ENCODE measurements at places on chromosomes 6 and 20.

DNA sequence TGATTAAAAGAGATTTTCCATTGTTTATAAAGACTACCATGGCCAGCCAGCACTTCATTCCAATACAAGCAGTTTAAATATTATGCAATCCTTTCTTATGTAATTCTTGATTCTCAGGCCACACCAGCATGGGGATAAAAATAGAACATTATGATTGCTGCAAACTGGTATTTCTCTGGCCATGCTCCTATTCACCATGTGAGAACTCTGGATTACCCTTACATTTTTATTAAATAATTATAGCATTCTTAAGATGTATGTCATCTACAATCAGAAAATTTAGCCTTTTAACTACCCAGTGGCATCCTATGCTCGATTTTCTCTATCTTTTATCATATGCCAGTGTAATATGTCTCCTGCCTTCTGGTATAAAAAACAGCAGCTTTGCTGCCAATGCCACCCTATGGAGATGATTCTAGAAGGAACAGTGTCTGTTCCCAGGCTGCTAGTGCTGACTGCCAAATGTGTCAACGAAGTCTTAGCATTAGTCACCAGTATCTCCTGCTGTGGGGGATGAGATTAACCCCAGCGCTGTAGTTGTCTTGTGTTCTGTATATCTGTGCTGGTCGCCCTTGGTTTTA is 501.4 kb downstream of the BCKDHB start:
- DNase-seq: no peak

GRCh38 chr20:17438436-17439039 is 92.6 kb downstream of the BFSP1 start:
- DNase-seq: no peak

DNA sequence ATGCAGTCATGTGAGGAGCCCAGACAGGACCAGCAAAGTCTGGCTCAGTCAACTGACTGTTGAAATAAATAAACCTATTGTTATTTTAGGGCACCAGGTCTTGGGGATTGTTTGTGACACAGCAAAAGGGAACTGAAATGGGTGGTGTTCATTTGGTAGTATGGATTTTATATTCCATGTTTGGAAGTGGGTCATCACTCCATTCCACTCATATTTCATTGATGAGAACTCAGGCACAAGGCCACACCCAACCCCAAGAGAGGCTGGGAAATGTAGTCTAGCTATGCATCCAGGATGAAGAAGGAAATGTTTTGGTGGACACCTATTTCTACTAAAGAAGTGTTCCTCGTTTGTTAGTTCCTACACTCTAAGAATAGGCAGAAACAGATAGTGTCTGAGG is 64.9 kb upstream of the BTBD3 start:
- no peak for DNase-seq

DNA sequence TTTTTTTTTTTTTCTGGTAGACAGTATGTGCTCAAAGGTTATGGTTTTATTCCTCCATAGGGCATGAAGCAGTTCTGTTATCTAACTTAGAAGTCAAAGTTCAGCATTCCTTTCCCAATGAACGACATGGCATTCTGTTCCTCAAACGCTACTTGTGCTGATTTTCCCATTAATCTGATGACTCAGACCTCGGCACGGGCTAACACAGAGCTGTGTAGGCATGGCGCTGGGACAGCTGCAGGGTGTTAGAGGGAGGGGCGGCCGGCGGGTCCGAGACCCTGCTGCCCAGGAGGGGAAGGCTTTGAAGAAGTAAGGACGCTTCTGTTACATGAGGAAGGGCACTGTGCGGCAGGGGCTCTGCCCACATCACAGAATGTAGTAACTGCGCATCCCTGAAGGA is 93.6 kb upstream of the AGPAT4 start:
- no peak for DNase-seq

DNA sequence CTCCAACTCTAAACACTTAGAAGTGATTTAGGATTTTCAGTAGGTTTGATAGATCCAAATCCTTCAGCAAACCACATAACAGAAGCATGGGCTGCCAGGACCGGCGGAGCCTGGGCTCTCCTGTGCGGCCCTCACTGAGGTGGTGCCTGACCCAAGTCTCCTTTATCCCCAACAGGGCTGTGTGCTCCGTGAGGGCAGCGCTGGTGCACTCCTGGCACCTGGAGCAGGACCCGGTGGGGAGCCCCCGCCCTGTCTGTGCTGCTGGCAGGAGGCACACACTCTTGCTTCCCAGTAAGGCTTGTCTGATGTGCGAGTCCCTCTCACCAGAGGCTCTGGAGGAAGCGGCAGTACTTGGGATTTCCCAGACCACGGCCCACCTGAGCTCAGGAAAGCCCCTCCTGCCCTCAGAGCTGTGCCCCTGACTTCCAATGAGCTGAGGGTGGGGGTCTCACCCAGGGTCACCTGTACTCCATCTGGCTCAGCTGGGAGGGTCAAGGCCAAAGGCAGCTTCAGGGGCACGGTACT is 56.2 kb downstream of the PYGB start:
- no peak for DNase-seq

- DNase-seq: no peak
These were observed 13.0 kb downstream of the C6orf163 start for GRCh38 chr6:87357479-87358196.

DNA sequence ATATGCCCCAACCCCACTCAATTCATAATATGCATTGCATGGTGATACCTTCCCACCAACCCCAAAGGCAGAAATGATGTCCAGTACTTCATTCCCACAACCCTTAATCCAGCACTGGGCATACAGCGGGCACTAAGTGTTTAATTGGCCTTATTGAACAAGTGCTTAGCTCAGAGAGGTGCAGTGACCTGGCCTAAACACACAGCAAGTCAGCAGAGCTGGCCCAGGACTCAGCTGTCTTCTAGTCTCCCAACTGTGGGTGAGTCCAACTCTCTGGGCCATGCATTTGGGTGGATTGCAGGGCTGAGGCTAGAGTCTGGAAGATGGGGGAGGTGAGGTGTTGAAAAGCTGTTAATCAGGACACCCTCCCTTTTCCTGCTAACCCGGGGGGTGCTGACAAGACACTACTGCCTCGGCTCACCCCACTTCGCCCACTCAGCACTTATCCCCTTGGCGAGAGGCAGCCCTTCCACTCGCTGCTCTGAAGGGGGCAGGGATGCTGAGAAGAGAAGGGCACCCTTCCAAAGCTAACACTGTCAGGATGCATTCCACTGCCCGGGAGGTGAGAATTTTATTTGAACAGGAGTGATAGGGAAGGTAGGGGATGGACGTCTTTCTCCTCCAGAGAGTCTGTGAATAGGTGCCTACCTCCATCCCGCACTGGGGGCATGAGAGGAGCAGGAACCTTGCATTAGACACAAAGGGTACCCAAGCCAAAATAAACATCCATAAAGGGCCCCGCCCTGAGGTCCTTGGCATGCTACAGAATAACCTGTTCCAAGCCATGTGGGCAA is 14.2 kb downstream of the KCNK5 start:
- no peak for DNase-seq

GRCh38 chr6:1387876-1388629 is 1.3 kb upstream of the FOXF2 start:
- no peak for DNase-seq

DNA sequence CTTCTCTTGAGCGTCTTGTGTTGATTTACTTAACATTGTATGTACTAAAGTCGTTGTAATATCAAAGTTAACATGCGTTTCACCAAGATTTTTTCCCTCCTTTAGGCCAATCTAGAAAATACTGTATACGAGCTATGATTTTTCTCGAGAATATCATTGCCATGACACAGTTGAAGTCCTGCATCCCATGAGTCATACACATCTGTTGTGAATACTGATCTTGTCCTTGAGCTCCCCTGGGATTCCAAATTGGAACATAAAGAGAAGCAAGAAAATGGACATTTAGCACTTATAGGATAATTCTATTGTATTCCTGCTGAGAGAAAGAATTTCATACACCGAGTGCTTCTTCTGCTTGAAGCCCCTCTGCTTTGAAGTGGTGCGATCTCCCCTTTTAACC is 109.6 kb downstream of the SLC35B3 start:
- DNase-seq: no peak

- no peak for DNase-seq
These were observed at the start of gene CHRNA4 for GRCh38 chr20:63360850-63361518. TSS of gene CHRNA4 (minus strand) at chr20:63361349. CDS start at chr20:63361165, 184 bp downstream.

DNA sequence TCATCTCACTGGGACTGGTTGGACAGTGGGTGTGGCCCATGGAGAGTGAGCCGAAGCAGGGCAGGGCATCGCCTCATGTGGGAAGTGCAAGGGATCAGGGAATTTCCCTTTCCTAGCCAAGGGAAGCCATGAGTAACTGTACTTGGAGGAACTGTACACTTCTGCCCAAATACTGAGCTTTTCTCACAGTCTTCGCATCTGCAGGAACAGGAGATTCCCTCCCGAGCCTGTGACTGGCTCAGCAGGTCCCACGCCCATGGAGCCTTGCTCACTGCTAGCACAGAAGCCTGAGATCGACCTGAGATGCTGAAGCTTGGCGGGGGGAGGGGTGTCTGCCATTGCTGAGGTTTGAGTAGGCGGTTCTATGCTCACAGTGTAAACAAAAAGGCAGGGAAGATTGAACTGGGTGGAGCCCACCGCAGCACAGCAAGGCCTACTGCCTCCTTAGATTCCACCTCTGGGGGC is 10.4 kb upstream of the CALHM5 start:
- DNase-seq: no peak

DNA sequence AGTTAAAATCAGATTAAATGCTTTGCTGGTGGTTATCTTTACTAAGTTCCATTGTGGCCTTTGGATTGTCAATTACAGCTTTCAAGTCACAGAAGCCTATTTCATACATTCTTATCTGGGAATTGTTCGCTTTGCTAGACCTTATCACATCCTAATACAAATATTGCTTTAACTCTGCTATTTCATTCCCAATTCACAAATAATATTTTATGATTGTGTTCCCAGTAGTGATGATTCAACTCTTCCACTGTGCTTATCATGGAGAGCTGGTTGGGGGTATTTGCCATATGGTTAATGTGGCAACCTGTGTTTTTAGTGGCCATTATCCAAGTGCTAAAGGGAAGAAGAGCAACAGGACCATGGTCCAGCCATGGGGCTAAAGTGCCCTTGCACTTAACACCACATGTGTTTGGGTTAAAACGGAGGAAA is 72.9 kb upstream of the GLP1R start:
- no peak for DNase-seq

DNA sequence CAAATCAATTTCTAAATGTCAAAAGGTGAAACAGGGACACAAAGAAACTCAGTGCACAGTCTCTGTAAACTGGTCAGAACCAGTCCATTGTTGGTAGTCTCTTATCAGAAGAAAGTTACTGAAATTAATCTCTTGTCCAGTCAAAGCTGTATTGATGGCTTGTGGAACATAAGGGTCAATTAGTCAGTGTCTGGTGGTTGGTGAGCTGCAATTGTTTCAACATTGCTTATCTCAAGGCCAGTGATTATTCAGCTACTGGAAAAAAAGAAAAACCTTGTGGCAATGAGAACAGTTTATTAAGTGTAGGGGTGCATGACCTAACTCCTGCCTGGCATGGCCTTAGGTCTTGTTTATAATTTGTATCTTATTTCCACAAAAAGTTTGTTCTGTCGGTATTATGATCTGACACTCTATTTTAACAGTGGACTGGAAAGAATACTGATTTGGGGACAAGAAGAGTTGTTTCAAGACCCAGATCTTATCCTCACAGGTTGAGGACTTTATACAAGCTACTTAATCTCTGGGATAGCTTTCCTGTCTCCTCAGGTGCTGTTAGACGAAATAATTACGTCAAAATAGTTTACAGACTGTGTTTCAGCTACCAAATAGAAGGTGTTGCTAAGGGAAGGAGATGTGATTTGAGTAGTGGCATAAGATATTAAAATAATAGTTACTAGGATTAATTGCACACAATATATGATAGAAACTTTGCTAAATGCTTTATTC is 520.0 kb upstream of the IRAK1BP1 start:
- DNase-seq: no peak

GRCh38 chr20:47773371-47773786 is 11.9 kb downstream of the SULF2 start:
- DNase-seq: no peak

DNA sequence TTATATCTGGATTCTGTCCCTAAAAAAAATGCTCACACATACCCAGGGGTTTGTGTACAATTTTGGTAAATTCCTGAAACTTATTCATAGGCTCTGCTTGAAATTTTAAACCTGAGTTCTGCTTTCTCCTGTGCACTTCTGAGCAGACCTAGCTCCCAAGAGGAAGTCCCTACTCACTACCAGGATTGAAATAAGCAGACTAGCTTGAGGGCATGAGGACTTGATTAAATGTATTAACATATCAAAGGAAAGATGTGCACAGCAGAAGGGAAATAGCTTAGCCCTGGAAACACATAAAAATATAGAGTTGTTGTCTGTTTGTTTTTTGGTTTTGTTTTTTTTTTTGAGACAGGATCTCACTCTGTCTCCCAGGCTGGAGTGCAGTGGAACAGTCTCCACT is 151.8 kb upstream of the PLCB4 start:
- no peak for DNase-seq

- no peak for DNase-seq
These were observed 239.1 kb upstream of the CEP162 start for GRCh38 chr6:84466511-84466910.

DNA sequence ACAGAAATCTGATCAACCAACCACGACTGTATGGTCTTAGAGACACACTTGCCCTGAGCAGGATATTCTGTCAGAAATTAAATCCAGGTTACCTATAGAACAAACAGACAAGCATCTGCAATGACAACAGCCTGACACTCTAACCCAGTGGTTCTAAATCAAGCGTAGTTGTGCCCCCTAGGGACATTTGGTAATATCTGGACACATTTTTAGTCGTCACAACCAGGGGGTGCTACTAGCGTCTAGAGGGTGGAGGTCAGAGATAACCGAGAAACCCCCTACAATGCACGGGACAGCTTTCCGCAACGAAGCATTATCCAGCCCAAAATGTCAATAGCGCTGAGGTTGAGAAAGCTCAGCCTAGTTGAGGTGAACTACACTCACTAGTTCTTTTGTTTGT is 32.3 kb downstream of the ID4 start:
- no peak for DNase-seq

GRCh38 chr6:64280569-64280968 is 645.0 kb downstream of the PHF3 start:
- no peak for DNase-seq

- no peak for DNase-seq
These were observed 53.8 kb downstream of the PCNA start for GRCh38 chr20:5065879-5066383.

- DNase-seq: no peak
These were observed 262.2 kb downstream of the TAF4 start for GRCh38 chr20:61803416-61803914.

GRCh38 chr6:2465336-2465735 is 219.9 kb upstream of the GMDS start:
- no peak for DNase-seq

- no peak for DNase-seq
These were observed 329.8 kb upstream of the SOX4 start for GRCh38 chr6:21263531-21264287.

DNA sequence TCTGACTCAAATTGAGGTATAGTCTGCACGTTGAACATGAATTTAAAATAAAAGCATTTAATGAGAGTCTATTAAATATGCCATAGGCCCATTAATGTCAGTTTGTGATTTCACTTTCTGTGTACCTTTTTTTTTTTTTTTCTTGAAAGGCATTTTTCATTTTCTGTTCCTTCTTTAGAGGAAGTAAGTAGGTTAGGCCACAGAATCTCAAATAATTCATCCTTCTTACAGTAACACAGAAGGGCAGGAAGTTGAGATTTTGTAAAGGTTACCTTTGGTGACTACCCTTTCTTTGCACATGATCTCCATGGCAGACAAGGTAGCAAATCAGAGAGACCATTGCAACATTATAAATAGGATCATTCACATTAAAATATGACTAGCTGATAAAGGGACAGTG is 9.6 kb downstream of the L3MBTL3 start:
- no peak for DNase-seq

- DNase-seq: no peak
These were observed 753 bp downstream of the RSPH9 start for GRCh38 chr6:43645613-43645964.

- no peak for DNase-seq
These were observed 46.2 kb downstream of the GJA10 start for GRCh38 chr6:89940225-89941027.

Data from osteocyte (in vitro differentiated cells).